A549 treated with RU486 at 1 μM for 4 hours (cell line): ENCODE measurements at places on chromosomes 4 and X. TPM values are rescaled to one million over a fixed set of nuclear protein-coding genes. Genes with fewer than 3 reads are reported as not detected.

The SPOCK3 gene
- 0.08 to 0.09 TPM in 2 of 5 replicates, not detected in the others for total RNA-seq

The SMIM14 gene
- total RNA-seq, result 14.3 to 20.0 TPM (median 18.1 TPM) in 5 replicates

The EXOC1L gene
- total RNA-seq, result not detected in 5 replicates

The STAP1 gene
- total RNA-seq, result not detected in 5 replicates

The FRMD7 gene
- not detected in 5 replicates for total RNA-seq

The HNRNPH2 gene
- 45.5 to 67.1 TPM (median 62.0 TPM) in 5 replicates for total RNA-seq

The SPANXA1 gene
- 0.22 TPM in 1 of 5 replicates, not detected in the others for total RNA-seq
